A172 (cell line): ENCODE measurements at places on chromosomes 3 and 15.
A peak's percentile ranks its signal among the peaks of the same experiment; 100 is the strongest.

DNA sequence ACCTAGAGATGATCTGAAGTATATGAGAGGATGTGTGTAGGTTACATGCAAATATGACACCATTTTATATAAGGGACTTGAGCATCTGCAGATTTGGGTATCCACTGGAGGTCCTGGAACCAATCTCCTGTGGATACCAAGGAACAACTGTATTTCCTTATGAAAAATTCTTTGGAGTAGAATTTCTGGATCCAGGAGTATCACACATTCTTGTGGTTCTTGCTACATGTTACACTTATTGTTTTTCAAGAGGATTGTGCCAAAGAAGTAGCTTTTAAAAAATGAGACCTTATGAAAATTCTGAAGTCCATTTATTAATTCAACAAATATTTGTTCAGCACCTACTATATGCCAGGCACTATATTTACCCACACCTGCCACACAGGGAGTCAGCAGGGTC lies 15.7 kb upstream of the TBC1D23 start:
- DNase-seq: no peak

GRCh38 chr3:4551794-4552442 lies 58.8 kb downstream of the ITPR1 start:
- no peak for DNase-seq

DNA sequence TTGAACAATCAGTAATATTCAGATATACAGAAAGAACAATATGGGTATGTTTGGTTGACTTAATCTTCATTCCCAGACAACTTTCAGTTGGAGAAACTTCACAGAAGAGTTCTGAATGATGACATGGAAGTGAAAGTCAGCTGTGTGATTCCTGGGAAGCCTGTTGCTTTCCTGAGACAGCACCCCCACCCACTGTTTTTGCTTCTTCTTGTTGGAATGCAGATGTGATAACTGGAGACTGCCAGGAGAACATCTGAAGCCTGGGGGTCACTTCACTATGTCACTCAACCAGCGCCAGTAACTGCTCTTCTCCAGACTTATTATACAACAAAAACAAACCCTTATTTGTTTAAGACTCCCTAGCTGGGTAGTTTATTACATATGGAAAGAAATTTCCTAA lies 599.4 kb downstream of the ZIC1 start:
- no peak for DNase-seq

- DNase-seq: no peak
These were observed 152.3 kb downstream of the SV2B start for GRCh38 chr15:91252322-91252721.

DNA sequence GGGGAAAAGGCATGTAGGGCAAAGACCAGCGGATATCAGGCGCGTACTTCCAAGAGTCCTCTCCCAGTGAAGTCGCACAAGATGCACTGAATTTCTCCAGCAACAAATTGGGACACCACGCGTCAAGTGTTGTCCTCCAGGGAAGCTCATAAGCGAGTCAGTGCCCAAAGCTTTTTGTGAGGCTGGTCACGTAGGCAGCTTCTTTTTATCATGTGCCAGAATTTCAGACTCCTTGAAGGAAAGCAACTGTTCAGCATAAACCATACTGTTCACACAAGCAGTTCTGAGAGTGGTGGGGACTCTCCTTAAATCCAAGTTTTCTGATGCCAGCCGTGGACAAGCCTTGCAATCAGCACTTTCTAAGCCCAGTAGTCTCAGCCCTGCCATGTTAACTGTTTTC lies 10.1 kb upstream of the FSTL1 start:
- DNase-seq: no peak

- DNase-seq: no peak
These were observed 653 bp upstream of the WDR6 start for GRCh38 chr3:49006408-49007067.

DNA sequence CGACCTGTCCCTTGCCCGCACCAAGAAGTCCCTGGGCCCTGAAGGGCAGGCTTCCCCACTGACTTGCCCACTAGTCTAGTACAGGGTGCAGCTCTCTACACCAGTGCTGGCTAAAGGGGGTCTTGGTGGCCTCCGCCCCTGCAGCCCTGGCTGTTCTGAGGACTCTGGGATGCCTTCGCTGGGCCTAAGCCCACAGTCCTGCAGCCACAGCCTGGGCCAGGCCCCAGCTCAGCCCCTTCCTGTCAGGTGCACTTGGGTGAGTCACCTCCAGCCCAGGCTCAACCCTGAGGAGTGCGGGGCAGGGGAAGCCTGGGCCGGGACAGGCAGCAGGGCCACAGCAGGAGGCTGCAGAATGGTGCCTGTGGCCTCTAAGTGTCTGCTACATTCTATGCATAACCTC lies 971 bp downstream of the C3orf22 start:
- DNase-seq: no peak

DNA sequence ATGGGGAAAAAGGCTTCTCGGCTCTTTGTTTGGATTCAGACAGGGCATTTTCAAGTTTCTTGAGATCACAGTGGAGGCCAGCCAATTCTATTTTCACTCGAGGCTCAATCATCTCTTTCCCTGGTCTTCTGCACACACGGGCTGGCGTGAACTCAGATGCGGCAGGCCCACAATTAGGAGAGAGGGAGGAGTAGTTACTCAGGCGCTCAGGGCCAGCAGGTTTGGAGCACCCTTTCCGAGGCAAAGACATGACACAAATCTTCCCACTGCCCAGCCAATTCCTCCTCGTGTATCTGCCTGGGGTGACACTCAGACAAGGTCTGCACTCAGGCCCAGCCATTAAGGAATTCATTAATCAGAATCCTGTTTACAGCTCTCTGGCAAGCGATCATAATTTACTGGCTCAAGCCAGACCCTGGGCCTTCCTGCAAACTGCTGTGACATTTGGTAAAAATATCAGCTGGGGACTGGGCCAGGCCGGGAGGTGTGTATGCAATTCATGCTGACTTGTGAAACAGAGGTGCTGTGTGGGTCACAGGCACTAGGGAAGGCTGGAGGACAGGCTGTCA lies 68.1 kb upstream of the TLE3 start:
- no peak for DNase-seq

DNA sequence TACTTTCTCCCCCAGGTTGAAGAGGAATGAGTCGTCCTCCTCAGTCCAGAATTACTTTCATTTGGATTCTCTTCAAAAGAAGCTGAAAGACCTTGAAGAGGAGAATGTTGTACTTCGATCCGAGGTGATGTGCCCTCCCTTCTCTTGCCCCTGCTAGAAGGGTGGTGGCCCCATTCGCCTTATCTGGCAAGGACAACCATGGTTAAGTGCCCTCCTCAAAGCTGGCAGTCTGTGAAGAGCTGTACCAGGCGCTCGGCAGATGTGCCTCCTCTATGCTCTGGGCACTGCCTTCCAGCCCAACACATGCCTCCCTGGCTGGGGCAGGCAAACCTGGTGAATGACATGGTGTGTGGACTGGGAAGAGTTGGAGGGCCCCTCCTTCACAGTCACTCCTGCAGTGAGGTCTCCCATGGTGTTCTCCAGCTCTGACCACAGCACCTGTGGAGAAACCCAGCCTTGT lies 77.0 kb downstream of the CCK start:
- no peak for DNase-seq

- no peak for DNase-seq
These were observed 29.4 kb upstream of the AP4E1 start for GRCh38 chr15:50879016-50879617.

GRCh38 chr15:65804252-65804931 lies 12.3 kb upstream of the DENND4A start:
- no peak for DNase-seq

GRCh38 chr15:59399465-59400102 lies 26.9 kb upstream of the MYO1E start:
- DNase-seq: no peak

DNA sequence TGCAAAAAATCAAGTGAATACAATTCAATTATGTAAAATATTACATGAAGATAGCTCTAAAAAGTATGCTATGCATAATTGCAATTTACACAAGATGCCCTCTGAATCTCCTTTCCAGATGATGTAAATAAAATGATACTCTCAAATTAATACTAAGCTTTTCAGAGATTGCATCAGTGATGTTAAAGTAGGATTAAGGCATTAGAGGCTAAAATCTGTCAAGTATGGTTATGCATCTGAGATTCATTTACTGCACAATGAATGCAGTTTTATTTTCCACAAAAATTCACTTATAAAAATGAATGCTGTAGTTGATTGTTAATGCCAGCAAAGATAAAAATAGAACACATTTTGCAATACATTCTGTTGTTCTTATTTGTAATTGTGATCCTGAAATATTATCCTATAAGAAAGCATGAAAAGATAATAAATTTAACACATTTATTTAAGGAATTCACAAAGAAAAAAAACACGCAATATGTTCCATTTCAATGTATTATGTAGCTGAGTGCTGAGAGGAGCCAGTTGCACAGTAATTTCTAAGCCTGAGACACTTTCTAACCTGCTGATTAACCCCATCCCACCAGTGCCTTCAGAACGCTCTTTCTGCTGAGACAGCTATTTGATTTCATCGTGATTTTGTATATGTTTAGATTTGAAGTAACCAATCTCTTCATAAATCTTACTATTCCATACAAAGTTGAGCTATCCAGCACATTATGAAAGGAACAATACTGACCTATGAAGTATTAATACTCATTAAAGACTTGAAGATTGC lies 224.4 kb downstream of the CADM2 start:
- DNase-seq: no peak

- no peak for DNase-seq
These were observed 3.7 kb downstream of the SLC38A3 start for GRCh38 chr3:50208677-50209344.

- peak; percentile 41 for DNase-seq
These were observed 215.5 kb upstream of the KCNMB2 start for GRCh38 chr3:178320456-178321351.

- no peak for DNase-seq
These were observed 11.0 kb downstream of the SPTBN5 start for GRCh38 chr15:41882689-41883483.

GRCh38 chr15:89075846-89076245 lies 12.4 kb upstream of the ABHD2 start:
- no peak for DNase-seq

DNA sequence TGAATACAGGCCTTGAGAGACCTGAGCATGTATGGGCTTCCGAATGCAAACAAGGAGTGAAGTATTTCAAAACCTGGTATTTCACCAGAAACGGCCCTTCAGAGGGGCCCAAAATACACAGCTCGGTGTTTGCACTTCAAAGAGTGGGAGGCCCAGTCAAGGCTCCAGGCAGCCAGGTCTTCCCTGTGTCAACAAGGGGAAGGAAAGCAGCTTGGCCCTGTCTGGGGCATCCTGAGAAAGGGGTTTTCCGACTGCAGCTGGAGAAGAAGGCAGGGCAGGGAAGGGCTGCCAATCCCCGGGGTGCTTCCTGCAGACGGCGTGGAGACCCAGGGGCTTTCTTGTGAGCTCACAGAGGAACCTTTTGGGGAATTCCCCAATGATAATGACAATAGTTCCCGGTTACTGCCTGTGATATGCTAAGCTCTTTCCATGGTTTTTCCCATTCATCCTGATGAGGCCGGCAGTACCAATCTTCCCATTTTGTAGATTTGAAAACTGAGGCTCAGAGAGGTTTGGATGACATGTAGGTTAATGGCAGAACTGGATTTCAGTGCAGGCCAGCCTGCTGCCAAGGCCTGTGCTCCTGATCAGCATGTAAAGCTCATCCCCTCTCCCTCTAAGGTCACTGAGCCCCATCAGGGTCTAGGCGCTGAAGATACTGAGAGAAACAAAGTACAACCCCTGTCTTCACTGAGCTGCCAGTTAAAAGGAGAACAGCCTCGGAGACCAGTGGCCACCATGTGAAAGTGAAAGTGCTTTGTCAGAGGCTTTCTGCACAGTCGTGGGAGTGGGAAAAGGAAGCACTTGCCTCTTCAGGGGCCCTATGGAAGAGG lies 43.0 kb upstream of the TLE3 start:
- peak; percentile 64 for DNase-seq

DNA sequence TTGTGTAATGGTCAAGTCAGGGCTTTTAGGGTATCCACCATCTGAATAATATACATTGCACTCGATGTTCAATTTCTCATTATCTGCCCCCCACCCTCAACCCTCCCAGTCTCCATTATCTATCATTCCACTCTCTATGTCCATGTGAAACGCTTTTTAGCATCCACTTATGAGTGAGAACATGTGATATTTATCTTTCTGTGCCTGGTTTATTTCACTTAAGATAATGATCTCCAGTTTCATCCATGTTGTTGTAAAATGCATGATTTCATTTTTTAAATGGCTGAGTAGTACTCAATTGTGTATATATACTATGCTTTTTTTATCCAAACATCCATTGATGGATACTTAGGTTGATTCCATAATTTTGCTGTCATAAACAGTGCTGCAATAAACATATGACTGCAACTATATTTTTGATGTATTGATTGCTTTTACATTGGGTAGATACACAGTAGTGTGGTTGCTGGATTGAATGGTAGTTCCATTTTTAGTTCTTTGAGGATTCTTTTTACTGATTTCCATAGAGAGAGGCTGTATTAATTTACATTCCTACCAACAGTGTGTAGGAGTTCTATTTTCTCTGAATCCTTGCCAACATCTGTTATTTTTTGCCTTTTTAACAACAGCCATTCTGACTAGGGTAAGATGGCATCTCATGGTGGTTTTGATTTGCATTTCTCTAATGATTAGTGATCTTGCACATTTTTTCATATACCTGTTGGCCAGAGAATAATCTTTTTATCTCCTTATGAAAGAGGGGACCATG lies 332.9 kb upstream of the TGFBR2 start:
- DNase-seq: no peak

DNA sequence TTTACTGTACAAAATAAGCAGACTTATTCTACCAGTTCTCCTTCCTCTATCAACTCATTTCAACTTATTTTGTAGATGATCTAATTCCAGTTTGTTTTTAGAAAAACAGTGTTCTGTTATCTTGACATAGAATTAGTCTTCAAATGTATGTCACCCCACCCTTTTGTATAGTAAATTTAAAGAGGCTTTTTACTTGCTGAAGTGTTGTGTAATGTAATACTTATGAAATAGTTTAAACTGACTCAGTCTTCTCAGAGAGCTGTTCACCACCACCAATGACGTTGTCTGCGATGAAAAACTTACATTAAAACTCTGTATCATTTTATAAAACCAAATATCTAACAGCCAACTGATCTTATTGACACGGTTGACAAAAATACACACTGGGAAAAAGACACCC lies 82.9 kb downstream of the RAP2B start:
- no peak for DNase-seq

- no peak for DNase-seq
These were observed 702 bp downstream of the ARHGEF3 start for GRCh38 chr3:56800832-56801661.

- no peak for DNase-seq
These were observed 61.0 kb downstream of the BOC start for GRCh38 chr3:113272385-113272779.

GRCh38 chr3:71579935-71580406 lies 3.6 kb downstream of the FOXP1 start:
- peak; percentile 18 for DNase-seq
